Stimulated activated CD4-positive, alpha-beta T cell treated with anti-CD3 and anti-CD28 coated beads, Interleukin-1b, Interleukin-23, amount 100 ng/mL, for 1 hour (primary cell): ENCODE measurements at places on chromosomes 6 and 20.

- DNase-seq: no peak
Observed at GRCh38 chr6:44537306-44538049, 150.0 kb downstream of the CDC5L start.

GRCh38 chr20:24618739-24619138 is 149.3 kb downstream of the SYNDIG1 start:
- DNase-seq: no peak

DNA sequence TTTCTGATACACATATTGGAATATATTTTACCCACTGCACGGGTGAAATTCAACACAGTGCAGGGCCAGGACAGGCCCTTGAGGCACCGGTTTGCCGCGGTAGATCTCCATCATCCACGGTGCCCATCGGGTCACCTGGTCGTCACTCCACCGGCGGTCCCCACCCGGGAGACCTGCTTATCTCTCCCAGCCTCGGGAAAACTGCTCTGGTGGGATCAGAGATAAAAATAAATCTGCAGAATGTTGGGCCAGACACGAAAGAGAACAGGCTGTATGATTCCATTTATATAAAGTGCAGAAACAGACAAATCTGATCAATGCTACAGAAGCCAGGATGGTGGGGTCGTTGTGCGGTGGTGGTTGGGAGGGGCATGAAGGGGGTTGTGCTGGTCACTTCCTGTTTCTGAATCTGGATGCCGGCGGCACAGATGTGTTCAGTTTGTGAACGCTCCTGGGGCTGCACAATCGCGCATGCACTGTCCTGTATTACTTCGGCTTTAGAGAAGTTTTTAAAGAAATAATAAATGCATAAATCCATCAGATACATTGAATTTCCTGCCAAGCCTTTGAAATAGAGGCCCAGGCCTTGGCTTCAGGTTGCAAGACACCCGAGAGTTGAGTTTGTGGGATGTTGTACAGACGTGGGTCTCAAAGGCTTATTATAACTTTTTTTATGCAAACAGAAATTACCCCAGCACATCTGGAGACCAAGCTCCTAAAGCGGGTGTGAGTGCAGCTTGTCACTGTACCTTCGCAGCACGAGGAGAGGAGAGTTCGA is 54.3 kb downstream of the ANKRD60 start:
- no peak for DNase-seq

DNA sequence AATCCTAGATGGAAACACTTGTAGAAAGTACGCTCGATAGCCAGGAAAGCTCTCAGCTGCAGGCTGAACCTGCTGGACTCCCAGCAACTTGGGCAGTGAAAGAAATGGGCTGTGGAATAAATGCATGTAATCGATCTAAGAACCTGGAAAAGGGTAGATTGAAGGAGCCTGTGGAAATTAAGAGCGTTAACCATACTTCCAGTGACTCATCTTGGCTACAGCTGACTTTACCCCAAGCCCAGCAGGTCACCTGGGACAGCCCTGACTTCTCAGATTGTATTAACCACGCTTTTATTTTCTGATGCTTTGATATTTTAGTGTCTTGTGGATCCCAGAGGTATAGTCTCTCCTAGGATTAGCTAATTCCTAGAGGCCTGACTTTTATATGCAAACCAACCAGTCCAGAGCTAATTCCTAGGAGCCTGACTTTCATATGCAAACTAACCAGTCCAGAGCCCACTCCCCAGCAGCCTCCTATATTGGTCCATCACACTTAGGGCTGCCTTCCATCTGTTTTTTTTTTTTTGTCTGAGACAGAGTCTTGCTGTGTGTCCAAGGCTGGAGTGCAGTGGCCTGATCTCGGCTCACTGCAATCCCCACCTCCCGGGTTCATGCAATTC is 86.3 kb downstream of the GMPR start:
- DNase-seq: no peak

DNA sequence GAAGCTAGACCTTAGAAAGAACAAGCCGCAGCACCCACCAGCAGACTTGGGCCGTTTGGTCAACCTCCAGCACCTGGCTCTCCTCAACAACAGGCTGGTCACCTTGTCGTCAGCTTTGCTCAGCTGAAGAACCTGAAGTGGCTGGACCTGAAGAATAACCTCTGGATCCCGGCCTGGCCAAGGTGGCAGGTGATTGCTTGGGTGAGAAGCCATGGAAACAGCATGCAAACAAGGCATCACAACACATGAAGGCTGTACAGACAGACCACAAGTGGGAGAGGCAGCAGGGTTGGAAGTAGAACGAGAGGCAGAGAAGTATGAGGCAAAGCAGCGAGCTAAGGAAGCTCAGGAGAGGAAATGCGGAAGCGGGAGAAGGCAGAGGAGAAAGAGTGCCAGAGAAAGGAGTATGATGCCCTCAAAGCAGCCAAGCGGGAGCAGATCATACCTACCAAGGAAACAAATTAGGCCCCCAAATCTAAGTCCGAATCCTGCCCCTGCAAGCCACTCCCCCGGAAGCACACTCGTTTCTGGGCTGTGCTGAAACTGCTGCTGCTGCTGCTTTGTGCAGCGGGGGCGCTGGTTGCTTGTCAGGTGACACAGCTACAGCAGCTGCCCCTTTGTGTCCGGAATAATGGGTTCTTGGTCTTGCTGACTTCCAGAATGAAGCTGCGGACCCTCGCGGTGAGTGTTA is 121.6 kb upstream of the LGSN start:
- DNase-seq: no peak

DNA sequence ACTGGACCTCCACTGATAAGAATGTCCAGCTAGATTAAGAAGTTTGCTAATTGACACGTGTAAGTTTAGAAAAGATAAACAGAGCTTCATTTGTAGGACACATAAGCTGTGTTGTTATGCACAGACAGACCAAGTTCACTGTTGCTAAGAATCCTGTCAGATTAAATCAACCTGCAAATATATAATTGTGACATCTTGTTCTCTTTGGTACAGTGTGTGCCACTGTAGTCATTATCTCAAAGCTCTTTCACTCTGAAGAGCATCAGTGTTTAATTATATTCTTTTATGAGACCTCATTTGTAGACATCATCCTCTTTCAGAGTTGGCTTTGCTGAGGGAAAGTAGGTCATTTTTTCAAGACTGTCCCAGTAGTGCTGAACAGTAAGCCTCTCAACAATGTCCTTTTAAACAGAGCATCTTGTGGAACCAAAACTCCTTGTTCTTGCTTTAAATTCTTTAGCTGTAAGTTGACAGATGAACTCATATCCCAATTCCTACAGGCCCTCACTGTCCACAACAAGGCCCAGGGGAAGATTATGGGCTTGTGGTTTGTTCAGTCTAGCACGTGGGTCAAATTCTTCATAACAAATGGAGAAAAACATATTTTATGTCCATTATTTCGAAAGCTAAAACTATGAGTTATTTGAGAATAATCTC is 252.4 kb downstream of the HDGFL1 start:
- DNase-seq: no peak

- DNase-seq: no peak
Observed at GRCh38 chr20:38673261-38673660, 51.0 kb upstream of the SLC32A1 start.

DNA sequence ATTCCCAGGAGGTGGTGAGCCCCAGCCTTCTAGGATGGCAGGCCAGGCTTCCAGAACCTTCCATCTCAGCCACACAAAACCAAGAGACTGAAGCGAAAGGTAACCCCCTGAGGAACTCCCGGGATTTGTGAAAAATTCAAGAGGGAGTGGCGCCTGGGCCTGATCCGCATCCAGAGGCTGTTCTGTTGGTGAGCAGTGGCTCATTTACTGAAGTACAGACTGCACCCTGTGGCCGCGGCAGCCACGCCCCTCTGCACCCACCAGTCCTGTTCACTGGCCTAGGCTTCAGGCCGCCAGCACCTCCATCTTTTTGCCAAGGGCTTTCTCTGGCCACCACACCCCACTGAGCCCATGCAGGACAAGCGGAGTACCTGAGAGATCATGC is 79.1 kb upstream of the PTPN1 start:
- no peak for DNase-seq

DNA sequence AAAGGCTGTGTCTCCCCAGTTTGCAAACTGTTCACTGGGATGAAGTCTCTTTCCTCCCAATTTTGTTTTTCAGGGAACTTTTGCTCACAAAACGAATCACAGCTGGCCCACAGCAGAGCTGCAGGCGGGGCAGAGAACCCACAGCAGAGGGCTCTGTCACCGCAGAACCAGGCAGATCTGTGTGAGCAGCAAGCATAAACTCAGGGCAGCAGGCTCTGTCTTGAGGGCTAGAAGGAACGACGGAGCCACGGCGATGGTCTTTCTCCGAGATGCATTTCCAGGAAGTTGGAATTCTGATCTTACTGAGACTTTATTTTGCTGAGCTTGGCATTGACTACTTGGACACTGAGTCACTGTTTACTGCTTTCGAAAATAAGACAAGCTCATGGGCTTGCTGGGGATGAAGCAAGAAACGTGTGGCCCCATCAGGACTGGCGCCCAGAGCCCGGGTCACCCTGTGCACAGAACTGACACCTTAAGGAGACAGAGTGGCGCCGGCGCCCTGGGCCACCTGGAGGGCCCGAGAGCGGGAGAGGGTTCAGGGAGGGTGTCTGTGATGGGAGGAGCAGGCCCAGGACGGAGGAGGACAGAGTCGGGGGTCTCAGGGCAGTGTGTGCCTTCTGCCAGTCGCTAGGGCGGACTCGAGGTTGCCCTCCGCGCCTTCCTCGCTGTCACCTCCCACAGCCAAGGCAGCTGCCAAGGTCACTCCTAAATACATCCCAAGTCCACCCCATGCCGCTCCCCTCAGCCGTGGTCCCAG is 106.3 kb upstream of the NXT1 start:
- DNase-seq: no peak

- DNase-seq: no peak
Observed at GRCh38 chr6:28269492-28269891, 2.5 kb downstream of the ZSCAN26 start.
